ENCODE measurements at places on chromosomes 4 and X.

DNA sequence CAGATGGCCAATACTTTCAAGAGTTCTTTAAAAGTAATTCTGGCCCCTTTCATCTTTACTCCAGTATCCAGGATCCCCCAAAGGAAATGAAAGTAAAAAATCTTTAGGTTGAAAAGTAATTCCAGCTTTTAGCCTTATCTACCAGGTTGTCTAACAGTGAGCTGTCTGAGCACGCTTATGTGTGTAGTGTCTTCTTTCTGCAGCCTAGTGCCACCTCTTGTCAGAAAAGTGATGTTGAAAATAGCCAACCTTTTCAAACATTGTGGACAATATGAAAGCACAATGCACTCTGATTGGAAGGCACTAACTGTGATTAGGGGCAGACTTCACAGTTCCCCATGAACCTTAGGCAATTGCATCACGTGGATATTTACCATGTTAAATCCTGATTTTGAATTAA lies 92.1 kb downstream of the RELL1 start:
- no peak for DNase-seq

DNA sequence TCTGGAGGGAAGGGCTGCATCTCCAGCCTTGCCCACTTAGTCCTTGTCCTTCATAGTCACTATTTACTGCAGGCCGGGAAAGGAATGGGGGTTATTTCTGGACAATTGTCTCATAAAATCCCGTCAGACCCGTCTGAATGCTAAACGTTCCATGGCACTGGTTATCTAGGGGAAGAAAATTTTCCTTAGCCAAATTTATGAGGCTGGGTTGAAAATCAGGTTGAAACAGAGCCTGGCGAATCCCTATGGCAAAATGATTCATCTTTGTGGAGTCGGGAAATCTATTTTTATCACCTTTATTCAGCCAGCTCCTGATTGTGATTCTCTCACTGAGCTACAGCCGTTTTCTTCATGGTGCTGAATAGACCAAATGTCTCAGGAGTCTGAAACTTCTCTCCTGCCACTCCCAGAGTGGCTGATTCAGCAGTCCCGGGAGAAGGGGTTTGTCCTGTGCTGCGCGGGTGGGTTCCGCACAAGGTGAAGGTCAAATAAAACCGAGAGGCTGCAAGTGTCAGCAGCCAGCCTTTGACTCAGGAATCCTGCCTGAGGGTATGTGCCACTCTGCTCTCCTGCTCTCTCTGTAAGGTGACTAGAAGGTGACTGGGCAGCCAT lies 1.0 kb downstream of the LIMCH1 start:
- DNase-seq: no peak

- no peak for DNase-seq
These were observed 14.1 kb upstream of the TMEM131L start for GRCh38 chr4:153451911-153452657.

DNA sequence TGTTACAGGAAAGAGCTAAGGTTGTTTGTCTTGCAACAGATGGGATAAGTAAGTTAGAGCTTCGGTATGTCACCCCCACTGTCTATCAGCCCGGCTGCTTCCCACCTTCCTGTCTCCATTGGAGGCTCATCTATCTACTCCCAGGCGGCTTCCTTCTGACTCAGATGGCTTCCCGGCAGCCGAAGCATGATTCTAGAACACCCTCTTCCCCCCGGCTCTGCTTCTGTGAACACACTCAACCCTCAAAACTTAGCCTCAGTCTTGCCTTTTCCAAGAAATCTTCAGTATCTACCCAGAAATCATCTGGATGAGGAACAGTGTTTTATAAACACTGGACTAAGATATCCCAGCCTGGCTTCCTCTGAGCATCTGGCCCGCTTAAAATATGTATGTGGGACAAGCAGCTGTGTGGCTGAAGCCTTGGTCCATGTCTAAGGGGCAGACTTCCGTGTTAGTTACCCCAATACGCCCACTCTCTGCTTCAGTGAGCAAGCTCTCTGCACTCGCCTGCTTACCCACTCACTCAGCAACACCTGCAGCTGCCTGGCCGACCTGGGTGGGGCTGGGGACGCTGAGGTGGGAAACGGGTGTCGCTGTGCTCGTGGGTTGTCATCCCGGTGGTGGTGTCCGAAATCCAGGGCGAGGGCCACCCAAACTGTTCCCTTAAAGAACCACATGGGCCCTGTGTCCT lies 12.0 kb upstream of the SLC2A9 start:
- DNase-seq: no peak

DNA sequence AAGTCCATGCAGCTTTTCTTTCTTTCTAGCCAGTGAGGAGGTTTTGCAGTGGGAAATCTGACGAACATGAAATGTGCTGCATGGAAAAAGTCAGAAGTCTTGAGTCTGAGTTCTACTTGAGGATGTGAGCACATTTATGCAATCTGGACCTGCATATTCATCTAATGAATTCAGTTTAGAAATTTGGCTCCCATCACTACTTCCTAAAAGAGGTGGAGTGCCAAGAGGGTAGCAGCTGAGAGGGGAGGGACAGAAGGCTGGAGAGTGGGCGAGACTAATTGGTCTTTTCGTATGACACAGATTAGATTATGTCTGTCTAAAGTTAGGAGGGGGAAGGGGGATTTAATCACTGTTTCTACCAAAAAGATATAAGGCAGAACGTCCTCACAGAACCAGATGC lies 535.9 kb downstream of the IQCM start:
- DNase-seq: no peak

DNA sequence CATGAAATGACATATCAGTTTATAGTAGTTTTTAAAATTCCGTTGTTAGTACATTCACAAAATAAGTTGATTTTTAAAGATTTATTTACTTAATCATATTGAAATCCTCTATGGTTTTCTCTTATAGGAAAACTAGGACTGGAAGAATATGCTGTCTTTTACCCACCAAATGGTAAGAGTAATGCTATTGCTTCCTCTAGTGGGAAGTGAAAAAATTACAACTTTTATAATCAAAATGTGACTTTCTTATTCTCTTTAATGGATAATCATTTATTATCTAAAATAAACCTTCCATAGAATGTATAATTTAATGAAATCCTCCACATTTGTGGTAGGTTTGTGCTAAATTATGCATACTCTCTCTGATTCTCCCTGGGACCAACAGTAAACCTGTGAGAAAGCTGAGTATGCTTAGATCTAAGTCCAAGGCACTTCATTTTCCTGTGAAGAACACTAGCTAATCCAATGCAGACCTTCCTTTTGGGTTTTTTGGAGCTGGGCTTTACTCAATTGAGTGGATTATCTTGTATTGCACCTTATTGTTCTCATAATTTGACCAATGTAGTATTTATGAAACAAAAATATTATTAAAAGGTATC lies 136.2 kb downstream of the TBC1D19 start:
- no peak for DNase-seq

DNA sequence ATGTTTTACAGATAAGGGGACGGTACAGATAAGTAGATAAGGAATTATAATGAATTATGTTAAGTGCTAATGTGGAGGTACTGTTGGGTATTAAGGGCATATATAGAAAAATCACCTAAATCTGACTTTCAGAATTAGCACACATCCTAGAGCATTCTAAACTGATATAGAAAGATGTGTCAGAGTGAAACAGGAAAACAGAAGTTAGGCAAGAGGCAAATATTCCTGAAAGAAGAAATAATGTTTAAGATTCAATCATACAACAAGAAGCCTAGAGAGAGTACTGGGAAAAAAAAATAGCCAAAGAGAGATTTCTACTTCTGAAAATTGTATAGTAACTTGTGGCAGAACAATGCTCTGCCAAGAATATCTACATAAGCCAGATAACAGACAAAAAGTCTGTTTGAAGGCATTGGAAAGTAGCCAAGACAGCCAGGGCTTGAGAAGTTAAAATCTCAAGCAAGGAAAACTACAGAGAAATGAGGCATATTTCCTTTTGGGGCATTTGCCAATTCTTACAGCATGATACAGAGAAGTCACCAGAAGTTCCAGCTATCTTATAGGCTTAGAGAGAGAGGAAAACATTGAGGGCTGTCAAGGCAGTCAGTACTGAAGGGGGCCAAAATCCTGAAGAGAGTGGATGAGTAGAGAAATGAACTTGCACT lies 646.0 kb downstream of the RPA4 start:
- no peak for DNase-seq
